ENCODE measurements at places on chromosomes 1 and 21.
A peak's percentile ranks its signal among the peaks of the same experiment; 100 is the strongest.

DNA sequence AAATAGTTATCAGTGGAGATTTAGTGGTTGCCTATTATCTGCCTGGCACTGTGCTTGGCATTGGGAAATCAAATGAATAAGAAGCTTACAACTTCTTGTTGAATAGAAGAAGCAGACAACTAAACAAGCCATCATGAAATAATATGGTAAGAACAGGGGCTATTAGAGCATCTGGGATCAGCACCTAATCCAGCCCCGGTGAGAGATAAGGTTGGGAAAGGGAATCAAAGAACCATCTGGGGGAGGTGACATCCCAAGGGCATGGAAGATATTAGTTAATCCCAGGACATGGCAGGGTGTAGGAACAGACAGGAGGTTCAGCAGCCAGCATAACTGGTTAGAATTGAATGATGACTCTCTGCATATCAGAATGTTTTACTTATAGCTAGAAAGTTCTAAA is 36.3 kb upstream of the SUCO start:
- peak overlapping the region; percentile 40 for H3K4me3 ChIP-seq
- H3K36me3 ChIP-seq, result no peaks in the 10 kb centered on the region
- DNase-seq, result no peak

DNA sequence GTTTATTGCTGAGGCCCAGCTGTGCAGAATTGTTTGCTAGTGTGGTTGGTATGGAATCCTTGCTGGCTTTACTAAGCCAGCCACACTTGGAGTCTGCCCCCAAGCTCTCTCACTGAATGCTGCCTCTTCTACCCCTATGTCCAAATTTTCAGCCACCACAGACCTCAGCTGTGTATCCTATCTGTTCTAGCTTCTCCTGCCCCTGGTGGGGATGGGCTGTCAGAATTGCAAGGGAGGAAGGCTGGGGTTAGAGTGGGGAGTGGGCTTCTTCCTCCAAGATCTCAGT is 4.4 kb downstream of the NHLH1 start:
- no peak overlapping the region for H3K27ac ChIP-seq
- H3K4me3 ChIP-seq, result no peak overlapping the region
- H3K4me1 ChIP-seq, result peaks cover 10% of the 10 kb centered on the region
- no peaks in the 10 kb centered on the region for H3K27me3 ChIP-seq
- no peaks in the 10 kb centered on the region for H3K36me3 ChIP-seq
- DNase-seq, result no peak

DNA sequence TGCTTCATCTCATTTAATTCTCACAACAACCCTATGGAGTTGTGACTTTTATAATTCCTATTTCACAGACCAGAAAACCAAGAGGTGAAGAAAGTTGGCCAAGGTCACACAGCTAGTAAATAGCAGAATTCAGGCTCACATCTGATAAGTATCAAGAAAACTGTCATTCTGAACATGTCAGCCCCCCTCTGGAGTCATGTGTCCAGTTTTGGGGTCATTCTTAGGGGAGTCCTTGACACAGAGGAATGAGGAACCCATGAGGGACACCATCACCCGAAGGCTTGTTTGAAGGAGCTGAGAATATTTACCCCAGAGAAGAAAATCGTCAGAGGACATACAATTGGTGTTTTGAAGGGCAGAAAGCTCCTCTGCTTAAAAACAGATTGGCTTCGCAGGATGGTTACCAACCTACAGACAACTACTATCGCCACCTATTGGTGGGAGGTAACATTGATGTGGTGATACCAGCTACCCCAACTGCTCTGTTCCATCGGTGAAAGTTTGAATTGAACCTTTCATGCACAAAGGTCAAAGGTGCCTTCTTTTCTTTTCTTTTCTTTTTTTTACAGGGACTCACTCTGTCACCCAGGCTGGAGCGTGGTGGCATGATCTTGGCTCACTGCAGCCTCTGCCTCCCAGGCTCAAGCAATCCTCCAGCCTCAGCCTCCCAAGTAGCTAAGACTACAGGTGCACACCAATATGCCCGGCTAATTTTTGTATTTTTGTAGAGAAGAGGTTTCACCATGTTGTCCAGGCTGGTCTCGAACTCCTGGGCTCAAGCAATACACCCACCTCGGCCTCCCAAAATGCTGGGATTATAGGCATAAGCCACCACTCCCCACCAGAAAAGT is 31.3 kb downstream of the NCMAP start:
- H3K4me1 ChIP-seq, result no peaks in the 10 kb centered on the region
- no peak overlapping the region for H3K27ac ChIP-seq
- peak; percentile 65 for DNase-seq
- no peaks in the 10 kb centered on the region for H3K36me3 ChIP-seq
- peaks cover 7% of the 10 kb centered on the region for H3K27me3 ChIP-seq
- H3K4me3 ChIP-seq, result no peak overlapping the region

- no peaks in the 10 kb centered on the region for H3K27me3 ChIP-seq
- peak; percentile 72 for DNase-seq
- H3K36me3 ChIP-seq, result no peaks in the 10 kb centered on the region
- no peak overlapping the region for H3K4me3 ChIP-seq
- peak overlapping the region; percentile 38 for H3K27ac ChIP-seq
Measured at GRCh38 chr1:204081164-204081790, 8.4 kb downstream of the SOX13 start.

DNA sequence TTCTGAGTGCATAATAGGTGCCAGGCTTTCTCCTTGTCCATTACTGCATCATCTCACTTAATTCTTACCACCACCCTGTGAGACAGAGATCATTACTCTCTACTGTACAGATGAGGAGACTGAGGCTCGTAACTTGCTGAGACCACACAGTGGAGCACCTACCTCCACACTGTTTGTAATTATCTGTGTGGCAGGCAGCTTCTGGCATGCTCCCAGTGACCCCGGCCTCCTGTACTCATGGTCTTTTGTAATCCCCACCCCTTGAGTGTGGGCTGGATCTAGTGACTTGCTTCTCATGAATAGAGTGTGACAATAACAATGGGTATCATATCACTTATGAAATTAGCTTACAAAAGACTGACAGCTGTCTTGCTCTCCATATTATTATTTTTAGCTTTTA is 407.3 kb downstream of the MATN1 start:
- no peaks in the 10 kb centered on the region for H3K36me3 ChIP-seq
- H3K4me1 ChIP-seq, result no peaks in the 10 kb centered on the region
- H3K27me3 ChIP-seq, result no peaks in the 10 kb centered on the region
- H3K4me3 ChIP-seq, result no peak overlapping the region

GRCh38 chr1:209155546-209155945 is 428.0 kb upstream of the CAMK1G start:
- DNase-seq, result peak; percentile 66
- H3K27ac ChIP-seq, result no peak overlapping the region
- peak overlapping the region; percentile 47 for H3K4me3 ChIP-seq
- H3K27me3 ChIP-seq, result no peaks in the 10 kb centered on the region
- peaks cover 10% of the 10 kb centered on the region for H3K4me1 ChIP-seq

GRCh38 chr1:30284728-30285475 is 438.5 kb downstream of the MATN1 start:
- DNase-seq, result no peak
- no peaks in the 10 kb centered on the region for H3K4me1 ChIP-seq
- no peak overlapping the region for H3K4me3 ChIP-seq
- no peaks in the 10 kb centered on the region for H3K27me3 ChIP-seq
- H3K36me3 ChIP-seq, result no peaks in the 10 kb centered on the region
